Activated CD4-positive, alpha-beta T cell treated with anti-CD3 and anti-CD28 coated beads, Interleukin-2, amount 10 ng/mL, durations not matched to agents 7 days and 5 days (primary cell): ENCODE measurements at places on chromosomes 2 and 18. TPM values are rescaled to one million over a fixed set of nuclear protein-coding genes. Genes with fewer than 3 reads are reported as not detected.

KATNAL2 gene
- 1.0 TPM for total RNA-seq

TAF4B gene
- 9.3 TPM for total RNA-seq

DNA sequence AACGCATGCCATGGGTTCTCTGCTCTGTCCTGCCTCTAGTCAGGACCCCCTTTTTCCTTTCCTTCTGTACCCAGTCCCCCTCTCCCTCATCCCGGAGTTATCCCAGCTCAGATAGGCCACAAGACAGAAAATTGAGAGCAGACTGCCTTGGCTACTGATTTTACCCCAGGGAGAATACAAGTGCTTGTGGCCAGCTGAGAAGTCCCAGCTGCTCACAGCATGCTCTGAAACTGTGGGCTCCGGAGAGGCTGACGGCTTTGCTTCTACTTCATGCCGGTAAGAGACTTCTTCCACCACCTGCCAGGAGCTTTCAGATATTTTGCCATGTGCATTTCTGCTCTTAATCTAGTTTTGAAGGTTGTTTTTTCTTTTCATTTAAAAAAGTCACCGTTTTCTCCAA lies 20.0 kb upstream of the SIX2 start:
- DNase-seq: no peak

- no peak for DNase-seq
These were observed 140.9 kb upstream of the MYCN start for GRCh38 chr2:15799432-15799827.

DNA sequence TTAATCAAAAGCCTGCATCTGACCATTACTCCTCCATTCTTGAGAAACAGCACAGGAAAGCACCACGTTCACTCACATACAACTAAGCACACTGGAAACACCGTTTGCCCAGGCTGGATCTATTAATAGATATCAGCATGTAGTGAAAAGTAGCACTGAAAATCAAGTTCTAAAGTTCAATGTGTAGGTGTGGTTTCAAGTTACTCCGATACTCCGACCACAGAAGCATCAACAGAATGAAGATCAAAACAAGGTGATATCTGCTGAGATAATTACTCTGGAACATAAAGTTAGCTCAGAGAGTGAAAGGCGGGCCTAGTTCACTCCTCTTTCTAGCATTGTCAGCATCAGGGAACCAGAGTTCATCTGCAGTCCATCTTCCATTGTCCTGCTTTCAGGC lies 1367.4 kb upstream of the ACVR2A start:
- no peak for DNase-seq

- no peak for DNase-seq
These were observed 297.1 kb downstream of the AFF3 start for GRCh38 chr2:99845296-99845695.

GRCh38 chr2:73081181-73081671 lies 9.7 kb upstream of the SFXN5 start:
- DNase-seq: no peak

GRCh38 chr2:3571284-3571683 lies 3.8 kb upstream of the RPS7 start:
- no peak for DNase-seq

KIF5C gene
- 6.0 TPM for total RNA-seq

SOWAHC gene
- 0.27 TPM for total RNA-seq
